ENCODE measurements at places on chromosomes 4 and X.

- peak; percentile 52 for DNase-seq
Measured at GRCh38 chr4:55635741-55636655, at the start of gene NMU. TSS of gene NMU (minus strand) at chr4:55636298. CDS start at chr4:55636192, 106 bp downstream.

GRCh38 chr4:150023489-150023888 is 54.8 kb upstream of the DCLK2 start:
- DNase-seq: no peak

DNA sequence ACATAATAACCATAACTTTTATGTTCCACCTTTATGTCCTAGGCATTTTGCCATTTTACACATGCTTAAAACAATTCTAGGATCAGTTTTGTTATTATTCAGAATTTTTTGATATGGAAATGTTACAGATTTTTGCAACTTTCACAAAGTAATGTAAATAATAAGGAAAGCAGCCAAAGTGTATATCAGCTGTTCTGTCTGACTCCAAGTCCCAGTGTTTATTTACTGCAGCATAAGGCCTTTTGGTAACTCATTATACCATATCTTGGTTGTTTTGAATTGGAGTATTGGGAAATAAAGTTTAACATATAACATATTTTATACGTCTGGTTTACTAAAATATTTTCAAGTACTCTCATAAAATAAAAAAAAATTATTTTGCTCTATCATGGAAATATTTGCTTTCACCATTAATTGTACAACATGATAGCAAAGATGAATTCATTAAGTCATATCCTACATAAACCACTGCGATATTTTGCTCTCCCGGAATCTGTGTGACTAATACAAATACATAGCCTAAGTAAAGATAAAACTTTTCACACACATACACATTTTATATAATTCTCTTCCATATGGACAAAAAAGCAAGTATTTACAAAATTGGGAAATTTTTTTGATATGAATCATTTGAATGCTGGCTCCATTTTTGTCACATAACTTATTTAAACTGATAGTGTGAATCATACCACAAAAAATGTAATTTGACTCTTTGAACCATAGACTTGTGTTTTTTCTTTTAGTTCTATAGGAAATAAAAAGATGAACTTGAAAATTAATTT is 399.0 kb downstream of the PABPC4L start:
- DNase-seq: no peak

DNA sequence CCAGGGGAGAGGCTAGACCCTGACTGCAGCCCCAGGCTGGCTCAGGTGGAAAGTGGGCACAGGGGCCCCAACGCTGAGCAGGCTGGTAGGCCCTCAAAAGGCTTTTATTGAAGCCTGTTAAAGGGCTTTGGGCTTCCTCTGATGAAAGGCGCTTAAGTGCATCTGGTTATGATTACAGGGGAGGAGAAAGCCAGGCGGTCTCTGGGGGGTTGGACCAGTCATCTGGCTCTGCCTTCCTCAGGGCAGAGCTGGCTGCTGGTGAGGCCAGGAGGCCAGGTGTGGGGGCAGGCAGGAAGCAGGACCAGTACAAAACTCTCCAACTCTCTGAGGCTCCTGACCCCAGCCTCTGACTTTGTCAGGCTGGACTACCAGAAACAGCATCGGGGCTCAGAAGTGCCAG is 68.8 kb upstream of the BCOR start:
- DNase-seq: peak; percentile 95

DNA sequence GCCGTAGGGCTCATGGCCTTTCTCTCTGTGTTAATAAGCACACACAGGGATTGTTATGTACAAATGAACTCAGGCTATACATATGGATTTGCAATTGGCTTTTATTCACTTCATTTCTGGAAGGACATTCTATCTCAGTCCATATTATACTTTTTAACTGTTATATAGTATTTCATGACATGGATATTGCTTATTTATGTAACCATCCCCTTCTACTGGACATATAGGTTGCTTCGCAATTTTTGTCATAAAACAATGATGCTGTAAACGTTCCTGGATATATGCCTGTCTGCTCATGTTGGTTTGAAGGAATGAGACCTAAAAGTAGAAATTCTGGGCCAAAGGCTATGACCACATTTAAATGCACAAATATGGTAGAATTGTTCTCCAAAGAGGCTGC is 158.1 kb downstream of the BCOR start:
- no peak for DNase-seq

GRCh38 chrX:84108584-84108983 is 79.4 kb downstream of the RPS6KA6 start:
- DNase-seq: no peak

DNA sequence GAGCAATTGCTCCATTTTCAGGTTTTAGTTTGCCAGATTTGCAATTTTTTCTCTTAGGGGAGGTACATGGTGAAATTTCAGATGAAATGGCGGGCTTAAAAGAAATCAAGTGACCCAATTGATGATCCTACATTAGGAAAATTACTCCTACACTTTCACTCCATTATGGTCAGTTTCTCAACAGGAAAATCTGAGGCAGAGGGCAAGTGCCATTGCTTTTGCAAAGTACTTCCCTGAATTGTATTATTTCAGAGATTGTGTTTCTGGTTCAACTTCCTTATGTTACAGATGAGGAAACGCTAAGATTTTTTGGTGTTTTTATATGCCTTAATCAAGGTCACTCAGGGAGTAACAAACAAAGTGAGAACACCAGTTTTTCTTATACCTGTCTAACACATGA is 302.2 kb downstream of the ARAP2 start:
- no peak for DNase-seq

- no peak for DNase-seq
Measured at GRCh38 chr4:185395238-185395955, at the start of gene LRP2BP. TSS of gene LRP2BP (minus strand) at chr4:185395924. CDS start at chr4:185378186, 17,738 bp downstream.

- no peak for DNase-seq
Measured at GRCh38 chrX:119647552-119648420, 41.6 kb upstream of the NKRF start.

DNA sequence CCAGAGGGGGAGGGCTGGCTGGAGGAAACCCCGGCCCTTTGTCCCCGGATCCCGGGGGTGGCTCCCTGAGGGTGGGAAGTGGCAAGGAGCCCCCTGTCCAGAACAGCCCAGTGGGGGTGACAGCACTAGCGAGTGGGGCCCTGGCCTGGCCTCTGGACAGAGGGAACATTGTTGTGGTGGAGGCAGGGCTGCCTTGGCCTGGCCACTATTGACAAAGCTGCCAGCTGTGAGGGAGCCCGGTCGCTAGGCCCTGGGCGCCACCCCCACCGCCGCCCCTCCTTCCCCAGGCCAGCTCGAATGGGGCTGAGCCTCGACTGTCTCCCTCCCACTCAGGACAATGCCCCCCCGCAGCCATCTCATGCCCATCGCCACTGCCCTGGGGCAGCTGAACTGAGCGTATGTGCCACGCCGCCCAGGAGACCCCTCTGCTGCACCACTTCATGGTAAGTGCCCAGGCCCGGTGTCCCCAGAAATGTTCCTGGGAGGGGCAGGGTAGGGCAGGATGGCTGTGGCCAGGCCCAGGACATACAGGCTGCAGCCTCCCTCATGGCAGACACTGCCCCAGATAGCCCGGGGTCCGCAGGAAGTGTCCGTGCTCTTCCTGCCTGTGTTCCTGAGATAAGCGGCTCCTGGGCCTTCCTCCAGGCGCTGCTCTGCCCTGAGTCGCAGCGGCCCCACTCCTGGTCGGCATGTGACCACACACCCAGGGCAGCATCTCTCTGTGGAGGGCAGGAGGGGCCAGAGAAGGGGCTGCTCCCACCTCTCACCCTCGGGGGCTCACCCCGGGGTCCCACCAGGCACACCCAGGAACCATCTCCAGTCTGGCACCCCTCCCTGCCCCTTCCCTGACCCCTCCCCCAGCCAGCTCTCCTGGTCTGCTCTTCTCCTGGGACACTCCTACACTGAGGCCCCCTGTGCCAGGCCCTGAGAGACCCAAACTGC is 1.4 kb downstream of the PLXNB3 start:
- DNase-seq: no peak

GRCh38 chr4:78645853-78646757 is 94.5 kb downstream of the ANXA3 start:
- no peak for DNase-seq

- no peak for DNase-seq
Measured at GRCh38 chrX:38798956-38799355, 2.3 kb upstream of the MID1IP1 start.

DNA sequence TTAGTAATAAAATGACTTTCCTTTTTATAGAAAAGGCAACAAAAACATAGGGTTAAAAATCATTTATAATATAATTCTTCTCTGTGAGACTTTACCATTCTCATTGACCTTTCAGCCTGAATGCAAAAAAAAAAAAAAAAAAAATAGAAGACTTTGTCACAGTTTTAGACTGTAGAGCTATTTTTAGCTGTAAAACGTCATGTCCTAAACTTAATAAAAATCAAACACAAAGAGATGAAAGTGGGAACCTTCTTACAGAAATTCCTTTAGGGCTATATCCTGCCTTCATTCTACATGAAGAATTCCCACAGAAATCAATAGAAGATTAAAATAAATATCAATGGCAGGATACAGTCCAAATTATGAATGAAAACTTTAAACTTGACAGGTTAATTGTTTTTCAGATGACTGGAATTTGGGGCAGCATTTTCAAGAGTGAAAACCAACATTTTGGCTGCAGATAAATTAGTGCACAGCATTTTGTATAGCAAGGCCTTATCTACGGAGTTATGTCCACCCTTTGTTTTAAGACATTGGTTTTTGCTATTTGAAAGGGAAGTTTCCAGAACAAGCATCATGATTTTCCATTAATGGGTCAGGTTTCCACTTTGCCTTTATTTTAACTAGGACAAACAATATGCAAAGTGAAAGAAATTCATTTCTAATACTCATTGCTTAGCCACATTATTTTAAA is 219.5 kb downstream of the SPCS3 start:
- no peak for DNase-seq

- peak; percentile 77 for DNase-seq
Measured at GRCh38 chrX:53440621-53441517, 6.7 kb upstream of the HSD17B10 start.

GRCh38 chr4:16199093-16199492 is 27.2 kb downstream of the TAPT1 start:
- DNase-seq: peak; percentile 35

DNA sequence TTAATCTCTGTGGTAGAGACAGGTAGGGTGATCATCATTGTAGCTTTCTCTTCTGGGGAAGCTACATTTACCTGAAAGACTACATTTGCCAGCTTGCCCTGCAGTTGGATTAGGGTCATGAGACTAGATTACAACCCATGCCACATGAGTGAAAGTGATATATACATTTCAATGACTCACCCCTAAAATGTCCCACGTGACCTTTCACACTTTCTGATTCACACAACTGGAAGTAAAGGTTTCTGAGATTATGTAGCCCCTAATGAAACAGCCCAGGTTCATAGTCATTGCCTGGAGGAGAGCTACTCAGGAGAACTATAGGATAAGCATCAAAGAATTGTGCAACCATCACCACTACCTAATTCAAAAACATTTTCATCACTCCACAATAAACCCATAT is 17.8 kb downstream of the PDCL2 start:
- DNase-seq: no peak

DNA sequence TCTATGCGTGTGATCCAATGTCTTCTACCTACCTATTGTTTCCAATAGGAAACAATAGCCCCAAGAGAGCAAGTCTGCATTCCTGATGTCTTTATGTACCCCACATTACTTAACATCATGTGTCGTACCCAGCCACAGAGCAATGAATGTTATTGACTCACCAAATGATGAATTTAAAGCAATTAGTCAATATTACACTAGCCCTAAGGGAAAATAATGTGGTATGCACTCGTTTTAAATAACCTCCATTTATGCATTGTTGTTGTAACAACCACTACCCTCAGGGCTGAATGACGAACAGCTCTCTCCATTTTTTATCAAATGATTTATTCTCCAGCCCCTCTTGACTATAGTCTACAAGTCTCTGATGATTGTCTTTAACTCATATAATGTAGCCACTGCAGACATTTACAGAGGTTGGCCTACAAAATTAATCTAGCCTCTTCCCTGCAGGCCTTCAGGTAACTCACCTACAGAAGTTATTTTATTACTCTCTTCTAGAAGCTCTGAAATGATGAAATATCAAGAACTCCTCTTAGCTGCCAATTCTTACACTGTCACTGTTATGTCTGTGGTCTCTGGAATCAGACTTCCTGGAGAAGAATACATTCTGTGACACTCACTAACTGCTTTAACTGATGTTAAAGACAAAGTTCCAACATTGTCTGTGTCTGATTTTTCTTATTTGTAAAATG is 601.7 kb upstream of the GRIA3 start:
- DNase-seq: no peak

DNA sequence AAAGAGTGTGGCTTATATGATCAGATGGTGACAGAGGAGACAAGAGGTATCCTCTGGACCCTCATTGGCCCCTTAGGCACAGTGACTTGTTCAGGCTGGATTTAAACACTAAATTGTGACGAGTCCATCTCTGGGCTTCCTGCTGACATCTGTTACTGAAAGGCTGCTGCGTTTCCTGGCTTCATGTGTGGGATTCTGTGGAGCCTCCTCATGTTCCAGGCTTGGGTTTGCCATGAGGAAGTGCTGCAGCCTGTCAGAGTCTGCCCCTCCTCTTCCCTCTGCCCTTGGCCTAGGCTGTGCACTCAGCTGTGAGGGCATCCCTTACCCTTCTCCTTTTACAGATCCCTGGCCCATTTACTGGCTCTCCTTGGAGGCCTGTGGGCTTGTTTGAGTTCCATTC is 159.1 kb upstream of the TTC29 start:
- DNase-seq: no peak

- DNase-seq: no peak
Measured at GRCh38 chr4:102823897-102824296, 3.5 kb downstream of the UBE2D3 start.

GRCh38 chr4:150773729-150774449 is 191.9 kb downstream of the MAB21L2 start:
- DNase-seq: no peak

GRCh38 chrX:118977424-118977823 is 3.0 kb downstream of the LONRF3 start:
- no peak for DNase-seq

- DNase-seq: peak; percentile 35
Measured at GRCh38 chr4:176729489-176729888, 63.2 kb downstream of the VEGFC start.

DNA sequence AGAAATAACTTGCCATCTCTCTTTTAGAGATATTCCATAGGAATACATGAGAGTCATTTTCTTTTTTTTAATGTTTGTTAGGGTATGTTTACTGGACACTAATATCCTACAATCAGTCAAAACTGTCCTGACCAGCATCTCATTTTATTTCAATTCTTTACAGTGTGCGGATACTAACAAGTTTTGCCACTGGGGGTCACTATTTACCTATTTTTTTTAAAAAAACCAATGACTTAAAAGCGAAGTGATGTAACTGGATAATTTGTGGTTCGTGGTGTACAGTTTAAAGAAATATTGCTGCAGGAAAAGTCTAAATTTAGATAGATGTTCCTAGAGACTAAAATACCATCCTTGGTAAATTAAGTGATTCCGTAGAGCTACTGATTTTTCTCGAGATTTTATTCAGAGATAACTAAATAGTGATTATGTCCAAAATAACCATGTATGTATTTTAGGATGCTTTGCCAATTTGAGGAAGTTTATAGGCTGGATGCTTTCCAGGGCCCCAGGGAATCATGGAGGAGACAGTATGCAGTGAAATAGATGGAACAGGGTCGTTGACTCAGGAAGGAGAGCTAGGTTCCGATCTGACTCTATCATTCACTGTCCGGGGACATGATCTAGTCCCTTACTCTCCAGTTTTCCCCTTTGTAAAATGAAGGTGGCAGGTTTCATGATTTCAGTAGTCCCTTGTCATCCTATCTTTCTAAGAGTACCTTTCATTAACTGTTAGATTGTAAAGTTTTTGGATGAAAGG is 34.0 kb upstream of the GNPDA2 start:
- peak; percentile 78 for DNase-seq
